ENCODE measurements at places on chromosomes 3 and 15.
A peak's percentile ranks its signal among the peaks of the same experiment; 100 is the strongest.

DNA sequence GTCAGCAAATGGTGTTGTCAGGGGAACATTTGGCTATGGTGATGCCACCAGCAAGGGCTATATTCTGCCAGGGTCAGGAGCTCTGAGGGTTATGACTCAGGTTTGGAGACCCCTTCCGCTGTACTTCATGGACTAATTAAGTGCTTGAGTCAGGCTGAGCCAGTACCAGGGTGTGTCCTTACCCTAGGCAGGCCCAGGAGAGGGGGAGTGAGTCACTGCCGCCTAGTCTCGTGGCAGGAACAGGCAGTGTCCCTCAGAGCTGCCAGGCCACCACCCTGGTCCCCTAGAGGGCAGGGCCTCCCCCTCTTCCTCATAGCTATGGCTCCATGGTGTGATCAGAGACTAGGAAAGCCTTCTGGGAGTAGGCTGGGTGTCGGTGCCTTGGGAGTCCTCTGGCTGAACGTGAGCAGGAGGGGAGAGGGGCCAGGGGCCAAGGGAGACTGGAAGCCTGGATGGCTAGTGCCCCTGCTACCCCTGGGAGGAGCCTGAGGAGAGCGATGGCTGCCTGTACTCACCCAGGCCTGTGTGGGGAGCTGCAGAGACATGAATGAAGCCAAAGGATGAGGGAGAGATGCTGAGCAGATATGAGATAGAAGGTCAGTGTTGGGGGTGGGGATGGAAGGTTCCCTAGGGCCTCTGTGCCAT is 10.6 kb downstream of the MAPKAPK3 start:
- no peak for DNase-seq

GRCh38 chr3:181230258-181230657 is 240.7 kb upstream of the DNAJC19 start:
- DNase-seq: no peak

DNA sequence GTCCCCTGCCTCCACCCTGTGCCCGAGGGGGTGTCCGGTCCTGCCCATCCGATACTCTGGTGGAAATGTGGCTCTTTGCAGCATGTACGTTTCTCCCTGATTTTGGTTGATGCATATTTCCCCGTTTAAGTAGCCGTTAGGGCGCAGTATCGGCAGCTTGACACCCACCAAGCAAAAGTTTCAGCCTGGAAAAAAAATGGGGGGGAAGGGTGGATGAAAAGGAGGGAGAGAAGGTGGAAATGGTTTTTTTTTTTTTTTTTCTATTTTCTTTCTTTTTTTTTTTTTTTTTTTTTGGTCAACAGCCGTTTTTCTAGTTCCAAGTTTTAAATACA is 1.3 kb downstream of the RAP2B start:
- DNase-seq: no peak

GRCh38 chr15:63505842-63506222 is 1.4 kb downstream of the USP3 start:
- no peak for DNase-seq

GRCh38 chr15:68536331-68537095 is 42.3 kb upstream of the CORO2B start:
- DNase-seq: no peak

- DNase-seq: no peak
These were observed 12.0 kb downstream of the CD86 start for GRCh38 chr3:122067214-122067550.

DNA sequence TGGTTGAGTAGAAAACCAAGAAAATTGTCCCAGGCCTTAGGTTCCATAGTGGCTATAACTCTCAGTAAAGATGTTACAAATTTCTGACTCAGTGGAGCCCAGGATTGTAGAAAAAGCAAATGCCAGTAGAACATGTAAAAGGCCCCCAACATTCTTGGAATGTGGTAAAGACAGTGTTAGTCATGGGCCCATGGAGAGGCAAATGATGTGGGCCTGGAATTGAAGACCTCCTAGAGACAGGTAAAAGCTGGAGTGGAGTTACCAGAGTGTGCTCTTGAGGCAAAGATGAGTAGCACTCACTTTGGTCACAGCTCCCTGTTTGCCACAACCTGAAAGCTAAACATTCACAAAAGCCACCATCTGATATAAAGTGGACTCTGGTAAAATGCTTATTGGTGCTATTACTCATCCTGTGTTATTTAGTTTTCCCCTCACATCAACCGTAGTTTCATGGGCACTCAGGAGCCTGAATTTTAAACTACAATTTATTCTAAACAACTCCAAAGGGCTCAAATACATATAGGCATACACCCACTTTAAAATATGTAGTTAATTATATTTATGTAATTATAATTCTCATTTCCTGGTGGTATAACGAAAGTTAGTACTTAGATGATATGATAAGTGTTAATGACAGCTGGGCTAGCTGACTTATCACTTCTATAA is 359.6 kb upstream of the NECTIN3 start:
- no peak for DNase-seq

DNA sequence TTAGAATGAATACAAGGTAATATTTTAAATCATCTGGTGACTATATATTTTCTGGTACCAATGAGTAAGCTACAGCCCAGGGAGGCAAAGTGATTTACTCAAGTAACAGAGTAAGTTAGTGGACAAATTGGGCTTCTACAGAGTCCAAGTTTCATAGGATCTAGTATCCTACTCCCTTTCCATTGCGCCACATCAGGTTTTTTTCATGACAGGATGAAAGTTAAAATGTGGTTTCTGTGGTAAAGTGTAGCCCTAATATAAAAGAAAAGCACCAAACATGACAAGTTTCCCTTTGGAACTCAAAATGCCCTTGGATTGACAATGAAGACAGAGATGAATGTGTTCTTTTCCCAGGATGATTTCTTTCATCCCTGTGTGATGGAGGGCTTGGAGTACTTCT is 350.8 kb upstream of the ZNF385D start:
- DNase-seq: no peak

DNA sequence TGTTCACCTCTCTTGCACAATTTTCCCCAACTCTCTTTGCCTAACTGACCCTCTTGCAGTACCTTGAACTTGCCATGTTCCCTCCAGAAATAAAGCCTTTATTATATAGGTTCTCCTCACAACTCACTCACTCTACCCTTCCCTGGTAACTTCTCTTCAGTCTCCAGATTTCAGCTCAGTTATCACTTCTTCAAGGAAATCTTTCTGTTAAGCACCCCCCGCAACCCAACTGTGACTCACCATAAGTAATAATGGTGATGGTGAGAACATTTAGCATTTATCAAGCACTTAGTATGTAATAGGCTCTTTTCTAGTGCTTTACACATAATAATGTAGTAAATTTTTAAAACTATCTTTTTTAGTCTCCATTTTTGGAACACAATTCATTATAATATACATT is 8.1 kb upstream of the OR5K1 start:
- DNase-seq: no peak

GRCh38 chr3:169204751-169205150 is 458.8 kb downstream of the MECOM start:
- no peak for DNase-seq

GRCh38 chr3:125302932-125303331 is 72.2 kb downstream of the ZNF148 start:
- DNase-seq: no peak

DNA sequence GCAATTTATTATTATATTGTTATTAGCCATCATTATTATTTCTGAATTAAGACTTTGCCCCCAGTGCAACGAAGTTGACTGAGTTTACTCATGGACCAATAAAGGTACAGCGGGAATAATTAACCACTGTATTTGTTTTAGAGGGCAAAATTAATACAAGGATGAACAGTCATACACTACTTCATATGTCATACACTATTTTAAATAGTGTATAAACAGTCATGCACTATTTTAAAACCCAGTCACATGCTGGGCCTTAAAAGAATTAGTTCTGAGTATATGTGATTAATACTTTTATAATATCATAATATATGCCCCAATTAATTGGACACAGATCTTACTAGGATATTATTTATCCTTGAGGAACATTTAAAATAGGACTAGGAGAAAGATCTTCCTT is 125.3 kb upstream of the NANOGP8 start:
- no peak for DNase-seq

GRCh38 chr3:172855037-172855436 is 104.5 kb downstream of the ECT2 start:
- no peak for DNase-seq

- DNase-seq: no peak
These were observed 94.3 kb upstream of the MB21D2 start for GRCh38 chr3:193011958-193012357.

GRCh38 chr3:59271971-59272370 is 222.1 kb upstream of the CFAP20DC start:
- DNase-seq: no peak

- DNase-seq: peak; percentile 60
These were observed at the start of gene MRAS for GRCh38 chr3:138347960-138348753. TSS of gene MRAS (plus strand) at chr3:138348579. CDS start at chr3:138372884, 24,305 bp downstream.

GRCh38 chr15:60520013-60520824 is 41.3 kb upstream of the ICE2 start:
- no peak for DNase-seq

- peak; percentile 49 for DNase-seq
These were observed 31.4 kb upstream of the PRTG start for GRCh38 chr15:55774113-55774970.

GRCh38 chr15:89801471-89802195 is 13.0 kb downstream of the ANPEP start:
- DNase-seq: no peak

GRCh38 chr3:122533931-122534334 is 19.2 kb upstream of the KPNA1 start:
- DNase-seq: peak; percentile 82

DNA sequence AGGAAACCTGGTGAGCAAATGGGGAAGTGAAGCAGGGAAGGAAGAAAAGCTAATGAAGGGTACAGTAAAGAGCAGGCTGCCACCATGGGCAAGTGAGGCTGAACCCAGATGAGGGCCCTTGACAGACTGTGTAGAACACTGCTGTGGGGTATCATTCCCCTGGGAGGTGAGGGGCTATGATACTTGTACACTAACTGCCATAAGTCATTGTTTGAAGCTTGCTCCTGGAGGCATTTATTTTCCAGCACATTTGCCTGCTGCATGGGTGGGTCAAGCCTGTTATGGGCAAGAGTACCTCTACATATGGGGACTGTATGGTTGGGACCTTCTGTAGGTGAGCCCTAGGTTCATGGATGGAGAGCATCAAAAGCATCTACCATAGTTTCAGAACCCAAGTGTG is 57.4 kb downstream of the POMGNT2 start:
- no peak for DNase-seq

DNA sequence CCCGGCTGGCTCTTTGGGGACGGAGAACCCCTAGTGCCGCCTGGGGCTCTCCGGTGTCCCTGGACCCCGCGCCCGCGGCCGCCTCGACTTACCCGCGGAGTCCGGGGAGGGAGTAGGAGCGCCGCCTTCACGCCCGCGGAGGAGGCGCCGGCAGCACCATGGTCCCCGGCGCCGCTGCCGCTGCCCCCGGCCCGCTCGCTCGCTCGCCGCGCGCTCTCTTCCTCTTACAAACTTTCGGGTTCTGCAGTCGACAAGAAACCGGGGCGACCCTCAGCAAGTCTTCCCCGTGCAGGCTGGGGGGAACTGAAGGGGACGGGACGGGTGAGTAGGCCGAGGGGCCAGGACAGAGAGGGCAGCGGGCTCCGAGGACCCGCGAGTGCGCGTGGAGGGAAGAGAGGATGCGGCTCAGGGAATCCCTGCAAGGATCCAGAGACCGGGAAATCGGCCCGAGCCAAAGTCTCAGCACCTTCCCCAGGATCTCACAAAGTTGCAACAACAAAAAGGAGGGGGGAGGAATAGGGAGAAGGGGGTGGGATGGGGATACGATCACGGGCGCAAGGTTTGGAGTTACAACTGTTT is 2.0 kb downstream of the FOXP1 start:
- no peak for DNase-seq

DNA sequence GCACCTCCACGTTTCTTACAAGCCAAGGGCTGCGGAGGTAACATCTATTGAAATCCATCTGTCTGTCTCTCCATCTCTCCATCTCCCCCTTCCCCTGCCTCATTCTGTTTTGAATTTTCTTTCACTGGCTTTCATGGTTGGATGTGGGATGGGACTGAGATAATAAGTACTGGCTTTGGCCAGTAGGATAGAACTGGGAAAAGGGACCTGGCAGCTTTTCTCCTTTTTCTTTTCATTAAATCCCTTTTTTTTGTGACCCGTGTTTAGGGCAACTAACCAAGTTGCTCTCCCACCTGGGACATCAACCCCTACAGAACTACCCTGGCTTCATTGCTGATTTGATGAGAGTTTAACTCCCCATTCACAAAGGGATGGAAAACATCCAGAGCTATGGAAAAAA is 66.8 kb upstream of the ADAMTSL3 start:
- no peak for DNase-seq

Data from GM13977 (cell line).